ENCODE measurements at places on chromosomes 16 and 17. TPM values are rescaled to one million over a fixed set of nuclear protein-coding genes. Genes with fewer than 3 reads are reported as not detected.
A peak's percentile ranks its signal among the peaks of the same experiment; 100 is the strongest.

The KRTAP4-6 gene
- not detected for total RNA-seq

The CES5A gene
- not detected for total RNA-seq

The MVD gene
- total RNA-seq: 81.1 TPM

The MAFG gene
- total RNA-seq: 18.3 TPM

The VMP1 gene
- total RNA-seq: 378 TPM

The FADS6 gene
- total RNA-seq: not detected

The ACTG1 gene
- total RNA-seq: 5,987 TPM

The HAP1 gene
- total RNA-seq: not detected

The ITGB3 gene
- total RNA-seq: 0.04 TPM

The TSEN54 gene
- 29.2 TPM for total RNA-seq

The TMIGD1 gene
- not detected for total RNA-seq

The KRTAP16-1 gene
- total RNA-seq: not detected

The CASKIN1 gene
- total RNA-seq: 0.98 TPM

The ALG1 gene
- 15.7 TPM for total RNA-seq

- no peak for DNase-seq
Observed at GRCh38 chr17:78933959-78934568, 8.9 kb upstream of the TIMP2 start.

GRCh38 chr17:20089756-20090547 lies 80.8 kb downstream of the SPECC1 start:
- DNase-seq: no peak

GRCh38 chr17:27558341-27558740 lies 72.6 kb upstream of the LGALS9 start:
- no peak for DNase-seq

DNA sequence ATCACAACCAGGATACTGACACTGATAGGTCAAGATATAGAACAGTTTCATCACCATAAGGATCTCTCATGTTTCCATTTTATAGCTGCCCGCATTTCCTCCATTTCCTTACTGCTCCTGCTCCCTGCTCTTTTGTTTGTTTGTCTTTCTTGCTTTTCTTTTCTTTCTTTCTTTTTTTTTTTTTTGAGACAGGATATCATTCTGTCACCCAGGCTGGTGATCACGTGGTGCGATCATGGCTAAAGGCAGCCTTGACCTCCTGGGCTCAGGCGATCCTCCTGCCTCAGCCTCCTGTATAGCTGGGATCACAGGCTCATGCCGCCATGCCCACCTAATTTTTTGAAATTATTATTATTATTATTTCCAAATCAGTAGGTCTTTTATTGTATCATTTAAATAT lies 31.7 kb downstream of the PRAC1 start:
- no peak for DNase-seq

- no peak for DNase-seq
Observed at GRCh38 chr16:89176147-89176690, 4.7 kb downstream of the CDH15 start.

DNA sequence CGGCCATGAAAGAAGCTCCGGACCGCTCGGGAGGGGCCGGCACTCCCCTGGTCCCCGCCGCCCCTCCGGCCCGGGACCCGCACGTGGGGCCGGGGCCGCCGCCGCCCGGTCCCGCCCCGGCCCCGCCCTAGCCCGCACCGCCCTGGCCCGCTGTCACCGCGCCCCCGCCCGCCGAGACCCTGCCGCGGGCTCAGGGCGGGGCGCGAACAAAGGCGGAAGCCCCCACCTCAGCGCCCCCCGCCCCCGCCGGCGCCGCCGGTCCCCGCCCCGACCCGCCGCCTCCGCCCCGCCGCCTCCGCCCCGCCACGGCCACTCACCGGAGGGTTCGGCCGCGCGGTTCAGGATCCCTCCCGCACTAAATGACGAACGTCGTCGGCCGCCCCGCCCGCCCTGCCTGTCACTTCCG lies at the start of gene ARHGDIA:
TSS of gene ARHGDIA (minus strand) at position 357 of the 406 bp plus-strand sequence. CDS start 1,407 bp downstream, outside the sequence.
- DNase-seq: no peak

DNA sequence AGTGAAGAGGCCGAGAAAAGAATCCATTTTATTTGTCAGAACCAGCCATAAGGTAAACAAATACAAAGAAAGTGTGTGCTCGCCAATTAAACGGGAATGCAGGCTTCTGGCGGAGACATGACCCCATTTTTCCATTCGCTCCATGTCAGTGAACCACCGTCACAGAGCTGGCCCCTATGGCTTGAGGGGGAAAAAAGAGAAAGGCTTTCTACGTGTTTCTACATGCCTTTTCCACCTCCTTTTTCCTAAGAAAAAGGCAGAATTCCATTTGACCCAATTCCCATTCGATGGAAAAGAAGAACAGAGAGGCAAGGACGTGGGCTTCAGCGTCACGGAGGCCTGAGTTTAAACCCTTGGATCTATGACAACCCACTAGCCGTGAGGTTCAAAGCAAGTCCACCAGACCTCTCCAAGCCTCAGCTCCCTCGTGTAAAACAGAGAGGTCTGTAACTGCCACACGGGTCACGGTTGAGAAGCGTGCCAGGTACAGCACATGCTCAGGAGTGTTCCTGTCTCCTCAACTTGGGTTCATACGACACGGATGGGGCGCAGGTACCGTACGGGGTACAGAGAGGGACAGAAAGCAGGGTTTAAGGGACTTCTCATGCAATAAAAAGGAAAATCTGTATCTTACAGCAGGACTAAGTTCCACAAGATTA lies 91.9 kb downstream of the NXN start:
- no peak for DNase-seq

DNA sequence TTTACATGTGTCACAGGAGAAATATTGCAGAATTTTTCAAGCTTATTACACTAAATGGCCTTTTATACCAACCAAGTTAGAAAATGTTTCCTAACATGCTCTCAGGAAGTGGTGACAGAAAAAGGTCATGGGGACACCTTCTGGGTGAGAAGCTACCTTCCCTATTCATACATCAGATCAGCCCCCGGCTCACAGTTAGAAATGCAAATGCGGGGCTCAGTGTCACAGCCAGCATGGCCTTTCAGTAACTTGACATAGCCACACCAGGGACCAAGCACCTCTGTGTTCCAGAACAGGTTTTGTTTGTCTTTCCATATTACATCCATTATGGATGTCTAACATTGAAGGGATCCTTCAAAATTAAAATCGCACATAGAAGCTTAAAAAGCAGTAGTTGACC lies 59.5 kb downstream of the CHD9NB start:
- no peak for DNase-seq

GRCh38 chr16:71895679-71896365 lies 491 bp downstream of the IST1 start:
- peak; percentile 50 for DNase-seq

- DNase-seq: peak; percentile 19
Observed at GRCh38 chr16:75379339-75379738, 54.0 kb downstream of the CFDP1 start.

DNA sequence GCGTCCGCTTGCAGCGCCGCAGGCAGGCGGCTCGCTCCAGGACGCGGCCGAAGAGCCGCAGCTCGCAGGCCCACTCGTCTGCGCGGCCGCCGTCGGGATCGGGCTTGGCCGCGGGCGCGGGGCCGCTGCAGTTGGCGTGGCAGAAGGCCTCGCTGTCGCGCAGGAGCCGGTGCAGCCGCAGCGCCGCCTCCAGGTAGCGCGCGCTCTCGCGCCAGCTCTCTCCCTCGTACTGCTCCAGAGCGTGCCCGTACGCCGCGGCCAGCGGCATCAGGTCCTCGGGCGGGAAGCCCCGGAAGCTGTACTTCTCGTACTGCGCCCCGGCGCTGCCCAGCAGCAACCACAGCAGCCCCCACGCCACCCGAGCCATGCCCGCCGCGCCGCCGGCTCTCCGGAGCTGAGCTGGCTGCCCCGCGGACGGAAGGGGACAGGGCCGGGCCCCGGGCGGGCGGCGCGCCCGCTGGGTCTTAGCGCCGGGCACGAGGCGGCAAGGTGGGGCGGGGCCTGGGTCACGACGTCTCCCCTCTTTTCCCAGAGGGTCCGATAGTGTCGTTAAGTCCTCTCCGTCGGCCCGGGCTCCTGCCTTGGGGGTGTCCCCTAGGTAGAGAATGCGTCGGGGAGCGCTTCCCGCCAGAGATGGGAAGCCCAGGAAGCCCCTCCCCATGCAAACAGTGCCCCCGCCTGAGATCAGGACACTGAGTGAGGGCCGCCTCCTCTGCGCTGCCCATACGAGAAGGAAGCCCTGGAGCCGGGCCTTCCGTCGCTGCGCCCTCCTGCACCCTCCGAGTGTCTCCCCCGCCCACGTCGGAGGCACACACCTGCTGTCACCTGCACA lies at the start of gene P3H4:
TSS of gene P3H4 (minus strand) at position 401 of the 832 bp plus-strand sequence. CDS start at position 367, 34 bp downstream.
- peak; percentile 86 for DNase-seq

GRCh38 chr17:53942898-53943297 lies 120.2 kb downstream of the KIF2B start:
- no peak for DNase-seq

GRCh38 chr16:52861614-52862022 lies 191.1 kb downstream of the CHD9NB start:
- no peak for DNase-seq

- no peak for DNase-seq
Observed at GRCh38 chr16:29989111-29989858, 6.1 kb downstream of the HIRIP3 start.

DNA sequence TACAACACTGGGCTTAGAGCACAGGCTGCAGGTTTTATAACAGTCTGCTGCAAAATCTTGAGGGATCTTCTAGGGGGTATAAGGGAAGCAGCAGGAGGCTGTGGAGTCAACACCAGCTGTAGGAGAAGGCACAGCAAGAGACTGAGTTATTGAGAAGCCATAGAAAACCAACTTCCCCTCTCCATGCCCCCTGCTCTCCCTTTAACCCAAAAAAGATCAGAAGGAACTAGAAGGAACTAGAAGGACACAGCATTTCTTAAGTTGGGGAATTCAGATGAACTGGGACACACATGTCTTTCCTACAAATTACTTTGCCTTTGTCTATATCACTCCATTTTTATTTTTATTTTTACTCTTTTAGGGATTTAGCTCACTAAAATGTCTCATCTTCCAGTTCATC lies 6.2 kb upstream of the CCL18 start:
- no peak for DNase-seq

GRCh38 chr16:30381291-30382041 lies 895 bp downstream of the SEPTIN1 start:
- DNase-seq: peak; percentile 64

- peak; percentile 76 for DNase-seq
Observed at GRCh38 chr17:36703860-36704266, 102.5 kb downstream of the MRM1 start.

DNA sequence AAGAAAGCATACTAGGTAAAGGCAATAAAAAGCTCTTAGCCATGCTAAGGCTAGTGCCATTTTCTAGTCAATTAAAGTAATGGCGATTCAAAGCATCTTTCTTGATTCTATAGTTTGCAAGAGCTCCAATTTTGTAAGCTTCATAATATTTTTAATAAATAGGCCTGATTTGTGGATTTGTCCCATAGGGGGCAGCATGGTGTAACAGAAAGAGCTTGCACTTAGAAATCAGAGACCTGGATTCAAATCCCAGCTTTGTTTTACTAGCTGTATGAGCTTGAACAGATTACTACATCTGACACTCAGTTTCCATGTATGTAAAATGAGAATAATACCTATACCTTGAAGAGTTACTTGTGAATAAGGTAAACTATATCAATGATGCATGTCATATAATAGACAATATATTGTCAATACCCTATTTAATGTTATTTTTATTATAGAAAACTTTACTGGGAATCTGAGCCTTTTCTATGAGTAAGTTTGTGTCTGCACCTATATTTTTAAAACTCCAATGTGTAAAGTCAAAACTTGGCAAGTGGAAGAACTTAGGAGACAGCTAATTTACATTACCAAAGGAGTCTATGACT lies 93.6 kb upstream of the NOG start:
- peak; percentile 45 for DNase-seq

DNA sequence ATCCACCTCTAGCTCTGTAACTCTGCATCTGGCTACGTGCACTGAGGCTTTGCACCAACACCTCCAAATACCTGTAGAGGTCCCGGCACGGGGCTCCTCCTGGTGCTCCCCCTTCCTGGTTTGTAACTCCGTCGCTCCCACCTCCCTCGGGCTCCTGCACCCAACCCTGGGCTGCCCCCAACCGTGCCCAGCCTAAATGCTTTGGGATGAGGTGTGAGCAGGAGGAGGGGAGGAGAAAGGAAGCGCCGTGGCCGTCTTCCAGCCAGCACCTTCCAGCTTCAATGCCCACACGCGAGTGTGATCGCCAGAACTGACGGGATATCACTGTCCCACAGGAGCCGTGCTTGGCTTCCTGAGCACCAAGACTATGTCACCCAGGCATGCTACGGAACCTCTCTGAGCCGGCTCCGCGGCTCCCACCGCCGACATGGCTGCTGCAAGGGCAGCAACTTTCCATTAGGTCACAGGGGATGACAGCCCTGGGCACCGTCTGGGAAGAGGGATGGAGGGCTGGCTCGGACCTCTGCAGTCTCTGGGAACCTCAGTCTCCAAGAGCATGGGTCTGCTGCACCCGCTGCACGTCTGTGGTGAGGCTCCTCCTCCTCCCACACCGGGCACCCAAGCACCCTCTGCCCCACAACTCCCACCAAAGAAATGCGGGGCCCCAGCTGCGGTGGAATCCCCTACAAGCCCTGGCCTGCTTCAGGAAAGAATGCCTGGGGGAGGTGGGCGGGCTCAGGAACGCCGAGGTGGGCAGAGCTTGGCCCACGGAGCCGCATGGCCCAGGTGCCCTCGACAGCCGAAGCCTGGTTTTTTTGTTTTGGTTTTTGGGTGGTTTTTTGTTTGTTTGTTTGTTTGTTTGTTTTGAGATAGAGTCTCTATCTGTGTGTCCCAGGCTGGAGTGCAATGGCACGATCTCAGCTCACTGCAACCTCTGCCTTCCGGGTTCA lies 6.4 kb upstream of the SLC38A10 start:
- DNase-seq: no peak

- no peak for DNase-seq
Observed at GRCh38 chr16:3282103-3282729, 1.1 kb upstream of the ZNF263 start.

- no peak for DNase-seq
Observed at GRCh38 chr17:73748508-73748907, 104.3 kb upstream of the SDK2 start.

GRCh38 chr17:81566461-81567126 lies 14.4 kb upstream of the FAAP100 start:
- DNase-seq: no peak

DNA sequence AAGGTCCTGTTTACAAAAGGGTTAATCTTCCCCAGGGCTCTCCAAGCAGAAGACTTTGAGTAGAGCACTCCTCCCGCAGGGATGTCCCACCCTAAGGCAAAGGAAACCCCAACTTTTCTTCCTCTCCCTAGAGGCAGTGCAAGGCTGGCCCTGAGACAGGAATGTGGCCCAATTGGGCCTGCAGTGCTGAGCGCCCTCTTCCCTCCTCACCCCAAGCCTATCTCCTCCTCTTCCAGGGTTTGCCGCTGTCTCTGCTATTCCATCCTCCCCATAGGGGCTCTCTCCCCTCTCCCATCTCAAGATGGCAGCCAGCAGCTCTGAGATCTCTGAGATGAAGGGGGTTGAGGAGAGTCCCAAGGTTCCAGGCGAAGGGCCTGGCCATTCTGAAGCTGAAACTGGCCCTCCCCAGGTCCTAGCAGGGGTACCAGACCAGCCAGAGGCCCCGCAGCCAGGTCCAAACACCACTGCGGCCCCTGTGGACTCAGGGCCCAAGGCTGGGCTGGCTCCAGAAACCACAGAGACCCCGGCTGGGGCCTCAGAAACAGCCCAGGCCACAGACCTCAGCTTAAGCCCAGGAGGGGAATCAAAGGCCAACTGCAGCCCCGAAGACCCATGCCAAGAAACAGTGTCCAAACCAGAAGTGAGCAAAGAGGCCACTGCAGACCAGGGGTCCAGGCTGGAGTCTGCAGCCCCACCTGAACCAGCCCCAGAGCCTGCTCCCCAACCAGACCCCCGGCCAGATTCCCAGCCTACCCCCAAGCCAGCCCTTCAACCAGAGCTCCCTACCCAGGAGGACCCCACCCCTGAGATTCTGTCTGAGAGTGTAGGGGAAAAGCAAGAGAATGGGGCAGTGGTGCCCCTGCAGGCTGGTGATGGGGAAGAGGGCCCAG lies 1.0 kb downstream of the PRRT2 start:
- no peak for DNase-seq
